ENCODE measurements at places on chromosomes 5 and 9. TPM values are rescaled to one million over a fixed set of nuclear protein-coding genes. Genes with fewer than 3 reads are reported as not detected.

PCDHB8 gene
- 0.40 TPM for total RNA-seq

PCDHGC4 gene
- 1.5 TPM for total RNA-seq

KCNT1 gene
- not detected for total RNA-seq

DNA sequence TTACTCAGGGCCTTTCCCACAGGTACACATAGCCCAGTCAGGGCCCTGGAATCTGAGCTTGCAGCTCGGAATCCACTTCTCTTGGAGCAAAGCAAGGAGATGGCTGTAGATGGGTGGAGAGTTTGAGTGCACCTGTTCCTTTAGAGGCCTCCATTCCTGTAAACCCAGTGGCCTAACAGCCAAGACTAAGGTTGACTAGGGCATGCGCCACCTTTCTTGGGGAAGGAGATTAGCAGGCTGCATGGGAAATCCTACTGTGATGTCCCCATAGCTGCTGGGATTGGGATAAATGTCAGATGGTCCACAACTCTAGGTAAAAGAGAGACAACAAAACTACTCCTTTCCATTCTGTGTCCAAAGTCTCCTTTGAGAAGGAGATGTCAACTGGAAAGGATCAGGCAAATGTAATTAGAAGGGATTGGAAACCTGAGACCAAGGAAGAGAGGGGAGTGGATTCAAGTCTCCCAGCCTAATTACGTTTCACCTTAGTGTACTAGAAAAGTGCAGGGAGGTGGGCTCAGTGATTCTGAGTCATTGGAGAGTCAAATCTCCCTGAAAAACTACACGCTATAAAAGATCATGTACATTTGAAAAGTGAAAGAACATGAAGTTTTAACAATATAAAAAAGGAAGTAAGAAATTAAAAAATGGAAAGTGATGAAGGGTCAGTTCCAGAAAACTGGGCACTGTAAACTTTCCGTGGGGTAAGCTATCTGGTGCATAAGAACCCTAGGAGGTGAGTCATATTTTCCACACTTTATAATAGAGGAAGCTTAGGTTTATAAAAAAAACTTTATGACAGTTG lies 104.2 kb downstream of the SEC61B start:
- no peaks in the 10 kb centered on the region for H3K36me3 ChIP-seq
- no peak overlapping the region for H3K4me3 ChIP-seq
- peaks cover 12% of the 10 kb centered on the region for H3K27me3 ChIP-seq
- peak; percentile 13 for DNase-seq

DNA sequence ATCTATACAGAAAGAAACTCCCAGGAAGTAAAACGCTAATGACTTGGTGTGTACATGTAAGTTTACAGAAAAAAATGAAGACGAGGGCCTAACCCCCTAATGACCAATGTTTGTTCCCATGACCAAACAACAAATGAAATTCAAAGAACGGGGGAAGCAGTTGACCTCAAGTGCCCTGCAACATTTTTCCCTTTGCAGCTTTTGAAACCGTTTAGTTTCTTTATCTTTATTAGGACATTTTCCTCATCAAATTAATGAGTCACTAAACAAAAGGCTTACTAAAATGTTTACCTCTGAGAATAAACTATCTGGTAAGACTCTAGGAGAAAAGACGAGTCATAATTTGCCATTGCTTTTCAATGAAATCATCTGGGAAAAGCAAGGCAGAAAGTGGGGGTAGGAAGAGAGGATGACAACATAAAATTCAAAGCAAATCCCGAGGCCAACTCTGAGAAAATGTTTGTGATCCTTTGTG lies 57.4 kb downstream of the LHFPL2 start:
- H3K4me1 ChIP-seq, result peaks cover 84% of the 10 kb centered on the region
- peak; percentile 87 for DNase-seq
- peak overlapping the region; percentile 99 for H3K27ac ChIP-seq
- H3K36me3 ChIP-seq, result peaks cover 8% of the 10 kb centered on the region
- H3K27me3 ChIP-seq, result no peaks in the 10 kb centered on the region
- peak overlapping the region; percentile 37 for H3K4me3 ChIP-seq
